ENCODE measurements at places on chromosomes 4 and X.

GRCh38 chr4:44237643-44238042 lies 211.0 kb downstream of the KCTD8 start:
- no peak for DNase-seq

DNA sequence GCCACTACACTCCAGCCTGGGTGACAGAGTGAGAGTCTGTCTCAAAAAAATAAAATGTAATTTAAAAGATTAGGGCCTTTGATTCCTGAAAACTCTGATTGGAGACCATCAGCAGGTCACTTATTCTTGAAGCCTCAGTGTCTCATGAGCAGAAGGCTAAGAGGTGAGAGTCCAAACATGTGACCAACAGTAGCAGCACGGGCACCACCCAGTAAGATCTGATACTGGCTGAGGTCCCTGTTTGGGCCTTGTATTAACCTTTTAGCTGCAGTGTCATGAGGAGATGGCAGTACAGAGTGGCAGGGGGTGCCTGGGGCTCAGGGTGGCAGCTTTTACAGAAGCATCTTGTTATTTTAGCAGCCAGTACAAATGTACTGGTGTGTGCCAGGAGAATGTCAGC lies 89.3 kb downstream of the FHDC1 start:
- no peak for DNase-seq

DNA sequence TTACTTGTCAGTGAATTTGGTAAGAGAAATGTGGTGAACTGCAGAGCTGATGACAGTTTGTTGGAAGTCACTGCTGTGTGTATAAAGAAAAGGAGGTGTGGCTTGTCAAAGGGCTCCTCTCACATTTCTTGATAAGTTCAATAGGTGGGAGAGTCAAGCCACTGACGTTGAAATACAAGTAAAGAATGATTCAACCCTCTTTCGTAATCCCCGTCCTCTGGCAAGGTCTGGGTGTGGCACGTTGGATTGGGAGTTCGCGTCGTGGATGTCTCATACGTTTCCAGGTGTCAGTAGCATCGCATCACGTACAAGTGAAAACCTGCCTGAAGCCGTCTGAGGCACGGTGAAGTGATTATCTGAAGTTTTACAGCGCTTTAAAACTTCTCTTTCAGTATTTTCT lies 76.4 kb downstream of the EGF start:
- no peak for DNase-seq

- no peak for DNase-seq
Observed at GRCh38 chr4:140930011-140930410, 173.8 kb upstream of the TBC1D9 start.

Data from stimulated activated CD8-positive, alpha-beta memory T cell treated with anti-CD3 and anti-CD28 coated beads, Interleukin-7, amount 100 ng/mL, for 1 hour (primary cell).